NCI-H2081 (cell line): ENCODE measurements at places on chromosomes 5 and 9.

DNA sequence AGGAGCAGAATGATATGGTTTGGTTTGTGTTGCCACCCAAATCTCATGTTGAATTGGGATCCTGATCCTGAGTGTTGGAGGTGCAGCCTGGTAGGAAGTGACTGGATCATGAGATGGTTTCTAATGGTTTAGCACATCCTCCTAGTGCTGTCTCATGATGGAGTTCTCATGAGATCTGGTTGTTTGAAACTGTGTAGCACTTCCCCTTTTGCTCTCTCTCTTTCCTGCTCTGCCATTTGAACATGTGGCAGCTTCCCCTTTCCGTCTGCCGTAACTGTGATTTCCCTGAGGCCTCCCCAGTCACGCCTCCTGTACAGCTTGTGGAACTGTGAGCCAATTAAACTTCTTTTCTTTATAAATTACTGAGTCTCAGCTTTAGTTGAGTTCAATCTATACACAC, 756.8 kb upstream of the CDH6 start:
- no peak for DNase-seq

DNA sequence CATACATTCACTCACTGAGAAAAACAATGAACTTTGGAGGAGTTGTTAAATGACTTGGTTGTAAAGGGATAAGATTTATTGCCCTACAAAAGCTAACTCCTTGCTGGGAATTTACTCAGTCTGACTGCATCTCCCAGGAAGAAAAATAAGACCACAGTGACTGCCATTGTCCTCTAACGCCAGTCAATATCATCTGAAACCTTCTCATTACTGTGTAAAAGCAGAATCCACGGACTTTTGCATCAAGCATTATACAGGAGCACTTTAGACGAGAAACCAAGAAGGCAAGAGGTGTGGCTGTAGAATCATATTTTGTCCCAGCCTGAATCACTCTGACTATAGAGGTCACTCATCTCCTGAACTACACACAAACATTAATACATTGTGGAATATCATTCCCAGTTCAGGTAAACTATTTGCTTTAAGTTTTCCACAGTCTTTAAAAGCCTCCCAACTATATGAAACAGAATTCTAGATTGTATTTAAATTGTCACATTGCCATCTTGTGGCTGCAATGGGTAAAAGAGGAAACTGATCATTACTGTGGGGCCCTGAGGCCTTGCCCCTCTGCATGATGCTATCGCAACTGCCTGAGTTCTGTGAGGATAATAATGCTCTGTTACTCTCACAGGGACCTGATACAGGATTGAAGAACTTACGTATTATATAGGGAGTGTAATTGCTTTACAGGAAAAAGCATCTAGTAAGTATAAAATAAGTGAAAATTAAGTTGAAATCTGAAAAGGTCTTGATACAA, 142.9 kb downstream of the SLCO4C1 start:
- peak; percentile 12 for DNase-seq

DNA sequence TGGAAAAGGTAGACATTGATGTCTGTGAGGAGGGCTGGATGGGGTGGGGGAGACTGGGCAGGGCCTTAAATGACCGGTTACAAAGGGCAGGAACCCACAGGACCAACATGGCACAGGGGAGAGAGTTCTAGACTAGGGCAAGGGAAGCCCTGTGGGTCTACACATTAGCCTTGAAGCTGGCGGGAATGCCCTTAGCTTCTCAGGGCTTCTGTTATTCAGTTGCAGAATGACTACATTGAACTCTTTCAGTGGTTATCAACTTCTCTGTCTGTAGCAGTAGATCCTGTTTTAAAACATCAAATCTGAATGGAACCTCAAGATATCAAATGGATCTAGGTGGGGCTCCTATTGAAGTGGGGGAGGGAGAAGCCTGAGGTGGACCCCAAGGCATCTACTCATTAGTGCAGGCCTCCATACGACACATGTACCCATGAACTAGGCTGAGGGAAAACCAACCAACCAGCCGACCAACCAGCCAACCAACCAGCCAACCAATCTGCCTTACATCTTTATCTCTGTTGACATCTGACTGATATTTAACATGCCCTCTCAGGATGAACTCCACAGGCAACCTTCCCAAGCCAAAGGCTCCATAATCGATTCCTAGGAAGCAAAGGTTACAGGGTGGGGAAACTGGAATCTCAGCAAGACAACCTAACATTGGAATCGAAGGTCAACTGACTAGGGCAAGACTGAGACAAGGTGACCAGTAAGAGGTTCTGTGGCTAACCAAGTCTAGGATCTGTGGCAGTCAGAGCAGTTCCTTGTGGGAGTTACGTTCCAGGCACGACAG, 48.3 kb downstream of the DAP start:
- DNase-seq, result no peak

DNA sequence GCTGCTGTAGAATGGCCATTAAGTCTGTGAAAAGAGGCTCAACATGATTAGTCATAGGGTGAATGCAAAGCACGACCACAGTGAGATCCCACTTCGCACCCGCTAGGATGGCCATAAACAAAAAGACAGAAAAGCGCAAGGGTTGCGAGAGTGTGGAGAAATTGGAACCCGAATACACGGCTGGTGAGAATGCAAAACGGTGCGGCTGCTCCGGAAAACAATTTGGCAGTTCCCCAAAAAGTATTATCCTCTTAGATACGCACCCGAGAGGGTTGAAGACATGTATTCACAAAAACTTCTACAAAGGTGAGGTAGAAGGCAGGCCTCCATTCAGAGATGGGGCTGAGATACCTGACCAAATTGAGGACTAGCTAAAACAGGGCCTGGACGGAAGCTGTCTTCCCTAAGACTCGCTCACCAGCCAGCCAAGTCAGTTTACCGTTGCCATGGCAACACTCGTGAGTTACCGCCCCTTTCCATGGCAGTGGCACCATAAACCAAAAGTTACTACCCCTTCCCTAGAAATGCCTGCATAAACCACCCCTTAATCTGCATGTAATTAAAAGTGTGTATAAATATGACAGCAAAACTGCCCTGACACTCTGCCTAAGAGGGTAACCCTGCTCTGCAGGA, 726 bp upstream of the PSMB7 start:
- no peak for DNase-seq

DNA sequence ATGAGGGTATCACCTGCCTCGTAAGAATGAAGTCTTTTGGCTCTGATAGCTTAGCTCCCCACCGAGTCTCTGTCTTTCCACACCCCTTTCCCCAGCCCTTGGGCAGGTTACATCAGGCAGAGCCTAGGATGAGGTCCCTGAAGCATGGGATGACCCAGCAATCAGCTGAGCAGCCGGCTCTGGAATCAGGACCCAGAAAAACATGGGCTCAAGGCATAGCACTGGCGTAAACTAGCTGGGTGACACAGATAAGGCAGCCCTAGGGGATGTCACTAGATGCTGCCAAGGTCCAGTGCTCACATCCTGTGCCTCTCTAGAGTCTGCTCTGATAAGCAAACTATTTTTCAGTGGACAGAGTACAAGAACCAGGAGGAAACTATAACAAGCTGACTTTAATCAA, 26.6 kb downstream of the IDNK start:
- no peak for DNase-seq

GRCh38 chr9:126620478-126620877, 6.8 kb downstream of the LMX1B start:
- no peak for DNase-seq

- no peak for DNase-seq
Observed at GRCh38 chr9:109802491-109802890, 22.5 kb downstream of the PALM2AKAP2 start.

DNA sequence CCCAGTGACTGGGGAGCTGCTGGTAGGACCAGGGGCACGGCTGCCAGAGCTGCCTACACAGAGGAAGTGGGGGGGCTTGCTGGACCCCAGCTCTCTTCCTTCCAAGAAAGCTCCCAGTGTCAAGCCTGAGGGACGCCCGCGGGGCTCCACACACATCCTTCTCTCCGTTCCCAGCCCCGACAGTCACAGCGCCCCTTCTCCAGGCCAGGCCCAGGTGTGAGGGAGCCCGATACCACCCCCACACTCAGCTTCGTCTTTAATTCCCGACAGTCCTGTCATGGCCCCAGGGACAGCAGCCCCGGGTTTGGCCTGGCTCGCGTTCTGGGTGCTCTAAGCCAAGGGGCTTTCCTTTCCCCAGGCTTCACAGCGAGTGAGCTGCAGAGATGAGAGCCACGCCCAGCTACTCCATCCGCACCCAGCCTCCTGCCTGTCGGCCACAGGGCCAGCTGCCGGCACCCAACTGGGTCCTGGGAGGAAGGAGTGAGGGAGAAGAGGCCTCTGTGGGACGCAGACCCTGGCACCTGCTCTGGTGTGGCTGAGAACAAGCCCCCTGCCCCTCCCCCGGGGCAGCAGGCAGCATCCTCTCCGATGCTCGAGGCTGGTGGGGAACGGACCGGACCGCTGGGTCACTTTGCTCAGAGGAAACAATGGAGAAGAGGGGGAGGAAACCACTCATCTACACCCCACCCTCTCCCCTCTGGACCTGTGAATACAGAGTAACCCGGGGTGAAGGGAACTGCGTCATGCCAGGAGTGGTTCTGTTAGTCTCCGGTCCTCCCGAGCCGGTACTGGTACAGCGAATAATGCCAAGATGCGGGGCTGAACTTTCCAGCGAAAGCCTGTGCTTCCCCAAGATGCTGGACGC, 53.9 kb upstream of the PHYKPL start:
- DNase-seq, result no peak
